MCF 10A (cell line): ENCODE measurements at places on chromosomes 11 and 22. TPM values are rescaled to one million over a fixed set of nuclear protein-coding genes. Genes with fewer than 3 reads are reported as not detected.
A peak's percentile ranks its signal among the peaks of the same experiment; 100 is the strongest.

DNA sequence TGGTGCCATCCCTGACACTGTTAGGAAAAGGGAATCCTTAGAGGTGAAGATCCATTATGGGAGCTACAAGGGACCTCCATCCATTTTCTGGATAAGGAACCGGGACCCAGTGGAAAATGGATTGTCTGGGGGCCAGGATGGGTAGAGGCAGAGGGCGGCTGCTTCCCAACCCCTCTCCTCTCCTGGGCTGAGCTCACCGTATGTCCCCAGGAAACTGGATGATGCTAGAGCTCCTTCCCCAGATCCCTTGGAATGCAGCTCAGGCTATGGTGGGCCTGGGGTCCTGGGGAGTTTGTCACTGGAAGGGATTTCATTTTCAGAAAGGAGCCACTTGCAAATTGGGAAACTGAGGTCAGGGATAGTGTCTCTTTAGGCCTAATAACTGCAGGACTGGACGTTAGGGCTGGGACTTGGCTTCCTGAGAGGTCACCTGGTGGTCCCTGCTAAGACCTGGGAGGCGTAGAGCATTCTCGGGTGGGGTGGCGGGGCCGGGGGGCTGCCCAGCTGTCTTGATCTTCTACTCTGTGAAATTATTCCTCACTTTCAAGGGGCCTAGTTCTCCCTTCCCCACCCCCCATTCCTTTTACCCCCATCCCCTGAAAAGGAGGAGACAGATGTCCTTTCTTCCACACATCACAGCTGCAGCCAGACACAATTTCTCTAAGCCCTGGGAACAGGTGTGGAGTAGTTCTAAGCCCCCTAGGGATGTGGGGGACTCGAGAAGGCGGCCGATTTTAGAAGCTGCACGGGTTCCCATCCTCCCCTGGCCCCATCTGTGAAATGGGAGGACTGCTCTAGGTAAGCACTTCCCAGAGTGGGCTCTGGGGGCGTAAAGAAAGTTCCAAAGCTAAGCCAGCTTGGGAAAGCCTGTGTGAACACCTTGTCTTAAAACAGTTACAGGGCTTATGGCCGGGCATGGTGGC lies 99.8 kb downstream of the PKNOX2 start:
- DNase-seq: no peak

GRCh38 chr22:44147821-44148574 lies 32.7 kb upstream of the PARVG start:
- no peak for DNase-seq

- DNase-seq: peak; percentile 57
These were observed 108.9 kb upstream of the NCAM1 start for GRCh38 chr11:112852143-112852866.

DNA sequence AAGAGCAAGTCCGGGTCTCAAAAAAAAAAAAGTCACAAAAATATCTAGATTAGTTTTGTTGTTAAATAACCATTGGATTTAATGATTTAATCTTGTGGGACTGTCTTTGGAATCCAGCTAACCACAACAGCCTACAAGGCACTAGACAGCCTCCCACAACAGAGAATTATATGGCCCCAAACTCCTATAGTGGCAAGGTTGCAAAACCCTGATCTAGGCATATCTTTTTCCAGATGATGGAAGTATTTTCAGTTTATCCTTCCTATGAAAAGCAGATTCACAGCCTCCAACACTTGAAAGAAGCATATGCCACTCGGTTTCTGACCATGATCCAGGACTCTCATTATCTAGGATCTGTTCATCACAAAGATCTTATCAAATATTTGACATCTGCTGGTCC lies 5.4 kb upstream of the C11orf87 start:
- no peak for DNase-seq

DNA sequence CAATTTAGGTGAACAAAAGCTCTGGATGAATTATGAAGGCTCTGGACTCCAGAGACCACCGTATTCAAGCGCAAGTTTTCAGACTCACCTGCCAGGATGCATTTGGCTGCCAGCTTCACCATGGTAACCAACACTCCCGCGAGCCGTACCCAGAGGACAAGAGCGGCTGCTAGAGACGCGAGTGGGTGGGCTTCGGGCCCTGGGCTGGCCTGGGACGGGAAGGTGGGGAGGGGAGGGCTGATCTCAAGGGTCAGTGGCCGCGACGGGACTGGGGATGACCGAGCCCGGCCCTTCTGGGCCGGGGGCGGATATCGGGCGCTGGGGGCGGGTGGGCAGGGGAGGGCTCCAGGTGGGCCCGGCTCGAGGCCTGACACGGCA lies 344 bp downstream of the IFT27 start:
- peak; percentile 16 for DNase-seq

- DNase-seq: no peak
These were observed 1.5 kb downstream of the MUC2 start for GRCh38 chr11:1076061-1076665.

GRCh38 chr11:123209591-123209990 lies 14.5 kb upstream of the CLMP start:
- DNase-seq: no peak

- no peak for DNase-seq
These were observed 31.6 kb upstream of the ME3 start for GRCh38 chr11:86703987-86704386.

RAB38 gene
- total RNA-seq: 77.7 and 80.9 TPM in 2 replicates

CCT8L2 gene
- total RNA-seq: not detected in 2 replicates

PHETA2 gene
- total RNA-seq: 0.27 TPM in 1 of 2 replicates, not detected in the other

NLRP6 gene
- not detected in 2 replicates for total RNA-seq

ELFN2 gene
- total RNA-seq: 4.2 and 5.1 TPM in 2 replicates

SAA1 gene
- total RNA-seq: 45.5 and 55.7 TPM in 2 replicates
